Activated gamma-delta T cell treated with Interleukin-2 at 50 U/mL for 16 hours (primary cell): ENCODE measurements at places on chromosomes 1 and 21.
A peak's percentile ranks its signal among the peaks of the same experiment; 100 is the strongest.

DNA sequence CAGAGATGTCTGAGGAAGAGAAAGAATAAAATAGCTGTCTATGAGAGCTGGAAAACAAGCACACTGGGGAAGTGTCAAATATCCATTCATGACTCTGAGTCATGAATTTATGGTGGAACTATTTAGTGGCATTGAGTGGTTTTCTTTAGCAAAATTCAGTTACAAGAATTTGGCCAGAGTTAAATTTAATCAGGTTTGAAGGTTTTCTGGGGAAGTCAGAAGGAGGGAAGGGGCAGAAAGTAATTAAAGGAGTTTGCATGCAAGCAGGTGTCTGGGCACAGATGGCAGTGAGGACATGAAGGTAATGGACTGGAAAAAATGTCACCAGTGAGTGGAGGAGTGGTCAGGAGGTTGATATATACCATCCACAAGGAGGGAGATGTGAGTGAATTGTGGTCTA lies 121.9 kb upstream of the IVNS1ABP start:
- DNase-seq: no peak

GRCh38 chr1:17515902-17516301 lies 23.6 kb upstream of the ARHGEF10L start:
- DNase-seq: no peak

DNA sequence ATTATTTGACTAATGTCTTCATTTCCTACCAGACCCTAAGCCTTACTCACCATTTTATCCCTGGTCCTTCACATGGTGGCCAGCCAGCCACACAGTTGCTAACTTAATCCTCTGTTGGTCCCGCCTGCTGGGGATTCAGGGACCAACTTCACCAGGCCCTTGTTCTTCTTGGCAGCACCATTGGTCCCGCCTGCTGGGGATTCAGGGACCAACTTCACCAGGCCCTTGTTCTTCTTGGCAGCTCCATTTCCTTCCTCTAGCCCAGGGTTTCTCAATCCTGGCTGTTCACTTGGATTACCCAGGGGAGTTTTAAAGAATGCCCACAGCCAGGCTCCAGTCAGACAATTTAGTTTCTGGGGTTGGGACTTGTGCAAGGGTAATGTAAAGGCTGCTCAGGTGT lies 233.1 kb upstream of the CSF3R start:
- DNase-seq: no peak

DNA sequence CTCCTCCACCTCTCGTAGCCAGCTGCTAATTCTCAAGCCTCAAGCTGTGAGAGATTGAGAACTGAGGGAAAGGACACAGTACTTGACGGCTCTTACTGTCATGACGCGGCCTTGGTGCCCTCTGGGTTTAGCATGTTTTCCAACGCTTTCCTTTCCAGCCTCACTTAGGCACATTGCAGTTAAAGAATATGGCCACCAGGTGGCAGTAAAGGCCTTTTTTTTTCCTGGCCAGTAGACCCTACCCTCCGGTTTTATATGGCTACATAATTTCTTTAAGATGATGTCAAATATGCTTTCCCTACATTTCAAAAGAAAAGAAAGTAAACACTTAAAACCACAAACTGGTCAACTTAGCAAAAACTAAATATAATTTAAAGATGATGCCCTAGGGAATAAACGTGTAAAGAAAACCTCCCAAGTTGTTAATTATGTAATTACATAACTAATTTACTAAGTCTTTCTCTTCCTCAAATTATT lies 56.8 kb upstream of the PRDX6 start:
- peak; percentile 47 for DNase-seq

GRCh38 chr1:187878883-187879282 lies 1050.1 kb downstream of the PLA2G4A start:
- no peak for DNase-seq

GRCh38 chr1:4397196-4397595 lies 257.2 kb upstream of the AJAP1 start:
- DNase-seq: no peak

- no peak for DNase-seq
These were observed 59.9 kb downstream of the ZBTB18 start for GRCh38 chr1:244111027-244111426.

- no peak for DNase-seq
These were observed 46.3 kb downstream of the ELAPOR1 start for GRCh38 chr1:109160071-109160840.

DNA sequence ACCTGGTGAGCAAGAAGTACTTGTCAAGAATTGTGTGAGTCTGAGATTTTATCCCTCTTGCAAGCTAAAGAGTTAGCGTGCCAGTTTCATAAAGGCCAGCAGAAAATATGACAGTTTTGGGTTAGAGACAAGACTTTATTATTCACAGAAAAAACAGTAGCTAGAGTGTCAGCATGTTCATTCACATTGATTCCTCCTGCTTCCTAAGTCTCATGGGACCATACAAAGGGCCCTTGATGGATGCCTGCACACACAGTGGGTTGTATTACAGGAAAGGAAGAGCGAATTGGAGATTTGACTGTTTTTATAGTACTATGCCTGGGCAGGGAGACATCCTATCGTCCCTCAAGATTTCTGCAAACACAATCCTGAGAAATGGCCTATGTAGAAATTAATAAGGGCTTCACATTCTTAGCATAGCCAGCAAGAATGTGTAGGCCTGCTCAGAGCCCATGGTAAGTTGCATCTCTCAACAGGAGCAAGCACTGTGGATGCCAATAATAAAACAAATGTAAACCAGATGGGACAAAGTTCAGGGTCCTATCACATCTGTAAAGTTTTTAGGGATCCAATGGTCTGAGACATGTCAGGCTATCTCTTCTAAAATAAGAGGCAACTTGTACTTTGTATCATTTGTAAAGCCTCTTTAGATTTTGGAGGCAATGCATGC lies 4.0 kb upstream of the ASPM start:
- no peak for DNase-seq

DNA sequence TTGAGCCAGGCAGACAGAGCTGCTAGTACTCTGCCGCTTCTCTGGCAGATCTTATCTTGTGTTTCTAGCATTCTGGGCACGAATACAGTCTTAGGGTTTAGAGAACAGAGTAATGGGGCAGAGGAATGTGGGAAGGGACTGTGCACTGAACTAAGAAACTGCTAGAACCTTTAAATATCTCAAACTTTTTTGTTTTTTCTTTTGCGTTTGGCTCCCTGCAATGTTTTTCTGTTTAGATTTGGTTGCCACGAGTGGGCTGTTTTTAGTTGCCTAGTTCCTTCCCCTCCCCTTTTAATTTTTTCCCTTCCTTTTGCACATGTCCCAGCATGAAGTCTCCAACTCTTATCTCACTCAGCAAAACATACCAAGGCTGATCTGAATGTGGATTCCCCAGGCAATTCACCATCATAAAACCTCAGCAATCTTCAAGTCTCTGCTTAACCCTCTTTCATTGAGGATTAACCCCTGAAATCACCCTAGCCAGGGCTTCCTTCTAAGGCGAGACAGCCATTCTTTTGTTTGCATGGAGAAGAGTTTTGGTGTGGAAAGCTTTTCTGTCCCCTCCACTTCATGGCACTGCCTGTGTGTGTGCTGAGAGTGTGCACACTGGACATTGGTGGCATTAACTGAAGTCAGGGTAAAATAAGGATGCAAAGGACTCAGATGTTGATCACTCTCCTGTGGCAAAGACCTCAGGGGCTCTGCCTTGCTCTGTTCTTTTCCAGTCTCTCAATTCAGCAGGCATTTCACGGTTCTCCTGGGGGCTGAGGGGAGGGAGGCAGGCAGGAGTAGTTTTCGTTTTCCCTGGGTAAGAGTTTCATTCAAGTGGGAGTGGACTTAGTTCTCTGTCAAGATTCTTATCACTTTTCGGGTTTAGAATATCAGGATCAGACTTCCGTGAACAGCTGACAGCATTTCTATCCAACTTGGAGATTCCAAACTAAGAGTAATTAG lies 2.8 kb upstream of the ATF3 start:
- DNase-seq: no peak

GRCh38 chr1:108668777-108669176 lies 7.9 kb upstream of the HENMT1 start:
- no peak for DNase-seq

DNA sequence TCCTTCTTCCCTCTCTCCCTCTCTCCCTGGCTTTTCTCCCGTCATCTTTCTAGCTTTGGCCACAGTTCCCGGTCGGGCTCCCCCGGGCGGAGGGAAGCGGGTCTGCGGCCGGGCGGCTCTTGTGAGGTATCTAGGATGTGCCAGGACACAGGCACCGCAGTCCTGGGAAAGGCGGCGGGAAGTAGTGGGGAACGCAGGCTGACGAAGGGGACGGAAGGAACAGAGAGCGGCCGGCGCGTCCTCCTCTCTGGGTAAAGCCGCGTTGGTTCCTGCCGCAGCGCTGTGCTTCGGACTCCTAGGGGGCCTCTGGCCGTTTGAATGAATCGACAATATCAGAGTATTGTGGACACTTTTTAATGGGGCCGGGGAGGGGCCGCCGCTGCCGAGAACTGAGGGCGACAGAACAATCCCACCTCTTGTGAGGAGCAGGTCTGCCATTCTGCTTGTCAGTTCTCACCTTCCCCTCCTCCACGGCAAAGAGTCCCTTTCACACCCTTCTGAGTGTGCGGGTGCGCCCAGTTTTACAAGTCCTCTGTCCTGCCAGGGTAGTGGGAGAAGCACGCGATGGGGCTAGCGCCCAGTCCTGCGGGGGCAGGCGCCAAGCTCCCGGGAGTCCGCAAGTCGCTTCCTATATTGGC lies 1.2 kb upstream of the LHX9 start:
- no peak for DNase-seq

GRCh38 chr1:30159015-30159414 lies 564.4 kb downstream of the MATN1 start:
- DNase-seq: no peak

GRCh38 chr1:29240400-29240837 lies 4.1 kb downstream of the PTPRU start:
- DNase-seq: no peak

GRCh38 chr21:36126621-36127110 lies 8.2 kb upstream of the CBR3 start:
- DNase-seq: no peak

GRCh38 chr21:42389449-42389835 lies 6.4 kb downstream of the TMPRSS3 start:
- no peak for DNase-seq

- no peak for DNase-seq
These were observed 996 bp upstream of the SH3BGRL3 start for GRCh38 chr1:26278724-26279455.

DNA sequence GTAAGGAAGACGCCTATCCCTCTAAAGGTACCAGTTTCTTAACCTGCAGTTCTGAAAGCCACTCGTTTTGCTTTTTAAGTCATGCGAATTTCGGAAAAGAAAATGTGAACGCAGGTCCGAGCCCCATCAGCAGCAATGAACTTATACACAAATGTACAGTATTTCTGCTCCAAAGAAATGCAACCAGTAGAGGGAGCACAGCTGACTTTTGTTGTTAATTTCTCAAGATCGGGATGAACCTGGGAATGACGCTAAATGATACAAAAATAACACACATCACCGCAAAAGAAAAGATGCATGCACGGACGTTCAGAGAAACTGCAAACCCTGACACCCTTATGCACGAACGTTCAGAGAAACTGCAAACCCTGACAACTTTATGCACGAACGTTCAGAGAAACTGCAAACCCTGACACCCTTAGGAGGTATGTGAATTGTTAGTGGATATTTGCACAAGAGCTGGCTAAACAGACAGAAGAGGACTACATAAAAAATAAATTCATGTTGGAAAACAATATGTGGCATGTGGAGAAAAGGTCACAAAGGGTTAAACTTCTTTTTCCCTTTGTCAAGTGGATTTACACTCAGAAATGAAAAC lies 3.5 kb upstream of the TIAM1 start:
- no peak for DNase-seq

DNA sequence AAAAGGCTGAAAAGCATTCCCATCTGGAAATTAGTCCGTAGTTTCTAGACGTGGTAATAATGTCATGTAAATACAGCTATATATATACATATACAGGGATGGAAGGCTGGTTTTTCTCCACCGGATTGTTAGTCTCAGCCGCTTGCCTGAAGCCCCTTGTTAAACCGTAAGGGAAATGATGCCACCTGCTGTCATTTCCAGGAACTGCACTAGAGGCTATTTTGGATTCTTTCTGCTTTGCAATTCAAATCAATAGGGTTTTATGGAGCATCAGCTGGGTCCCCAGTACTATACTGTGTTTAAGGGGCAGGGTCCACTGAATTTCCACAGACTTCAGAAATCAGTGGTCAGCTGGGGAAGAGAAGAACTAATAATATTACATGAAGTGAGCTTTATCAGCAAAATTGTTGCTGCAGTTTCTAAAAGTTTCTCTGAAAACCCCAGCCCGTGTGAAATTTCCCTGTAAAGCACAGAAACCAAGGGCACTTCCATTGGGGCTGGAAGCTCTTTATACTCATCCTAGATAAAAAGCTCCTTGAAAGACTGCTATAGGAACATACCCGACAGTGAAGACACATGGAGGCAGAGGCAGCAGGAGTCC lies 33.8 kb upstream of the MPZL1 start:
- peak; percentile 82 for DNase-seq

GRCh38 chr1:243645281-243645680 lies 204.8 kb downstream of the AKT3 start:
- no peak for DNase-seq

DNA sequence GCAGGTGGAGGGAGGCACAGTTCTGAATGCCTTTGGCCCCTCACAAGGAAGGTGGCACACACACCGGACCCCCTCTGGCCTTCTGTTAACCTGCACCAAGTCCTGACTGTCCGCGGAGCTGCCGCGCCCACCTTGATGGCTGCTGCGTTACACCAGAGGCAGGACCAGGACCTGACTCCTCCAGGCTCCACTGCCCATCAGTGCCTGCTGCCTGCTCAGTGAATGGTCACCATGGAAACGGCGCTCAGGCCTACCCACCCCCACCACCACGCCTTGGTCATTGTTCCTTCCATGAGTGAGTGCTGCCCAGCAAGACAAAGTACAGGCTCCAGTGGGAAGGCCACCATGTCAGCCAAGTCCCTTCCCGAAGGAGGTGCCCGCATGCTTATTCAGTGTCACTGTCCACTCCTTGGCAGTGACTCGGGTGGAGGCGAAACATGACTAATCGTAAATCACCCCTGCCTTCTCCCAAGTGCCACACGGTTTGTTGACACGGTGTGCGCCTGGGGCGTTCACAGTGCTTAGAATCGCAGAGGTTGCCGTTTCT lies 57.3 kb downstream of the SLC37A1 start:
- no peak for DNase-seq

- DNase-seq: no peak
These were observed 59.2 kb downstream of the TBX15 start for GRCh38 chr1:118928739-118929554.

DNA sequence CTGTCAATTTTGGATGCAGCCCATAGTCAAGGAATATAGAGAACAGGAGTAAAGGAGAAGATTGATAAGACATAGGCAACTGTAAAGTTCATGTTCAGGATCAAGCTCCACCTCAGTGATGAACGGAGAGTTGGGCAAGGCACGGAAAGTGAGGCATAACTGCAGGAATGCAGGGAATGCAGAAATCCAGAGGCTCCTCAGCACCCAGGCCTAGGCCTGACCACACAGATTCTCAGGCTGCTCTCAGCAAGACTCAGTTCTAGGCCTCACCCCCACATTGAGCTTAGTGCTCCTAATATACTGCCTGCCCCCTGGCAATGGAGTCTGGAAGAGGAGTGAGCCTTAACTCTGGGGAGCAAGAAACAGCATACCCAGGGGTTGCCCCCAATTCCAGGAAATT lies 36.3 kb upstream of the S1PR1 start:
- DNase-seq: no peak

- no peak for DNase-seq
These were observed 11.7 kb upstream of the USP48 start for GRCh38 chr1:21794656-21795055.
